ENCODE measurements at places on chromosomes 2 and 18.

- no peak for DNase-seq
These were observed 15.2 kb downstream of the G6PC2 start for GRCh38 chr2:168916331-168916675.

- DNase-seq = no peak
These were observed 120.4 kb downstream of the RNF152 start for GRCh38 chr18:61772293-61772848.

- no peak for DNase-seq
These were observed 99.3 kb upstream of the STON1 start for GRCh38 chr2:48430528-48431094.

DNA sequence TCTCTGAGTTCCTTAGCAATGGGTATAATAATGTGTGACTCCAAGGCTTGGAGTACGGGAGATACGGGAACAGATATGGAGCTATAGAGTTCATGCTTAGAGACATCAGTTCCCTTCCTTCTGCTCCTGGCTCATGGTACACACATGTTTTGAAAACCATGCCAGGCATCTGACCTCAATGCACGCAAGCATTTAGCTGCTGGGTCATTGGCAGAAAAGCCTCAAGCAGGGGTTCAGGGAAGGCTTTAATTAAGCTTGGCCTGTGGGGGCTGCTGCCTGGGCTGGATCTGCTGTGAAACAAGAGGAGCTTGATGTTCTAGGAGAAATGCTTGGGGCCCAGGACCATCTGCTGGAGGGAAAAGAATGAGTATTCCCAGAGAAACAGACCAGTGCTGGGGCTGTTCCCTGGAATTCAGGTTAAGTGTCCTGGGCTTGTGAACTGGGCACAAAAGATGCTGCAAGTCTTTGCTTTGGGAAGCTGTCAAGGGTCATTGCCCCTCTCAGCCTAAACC, 3.2 kb downstream of the ALLC start:
- DNase-seq = no peak
